ENCODE measurements at places on chromosomes 1 and 21.

- no peak for DNase-seq
Measured at GRCh38 chr1:246068619-246069509, 438.2 kb downstream of the SMYD3 start.

DNA sequence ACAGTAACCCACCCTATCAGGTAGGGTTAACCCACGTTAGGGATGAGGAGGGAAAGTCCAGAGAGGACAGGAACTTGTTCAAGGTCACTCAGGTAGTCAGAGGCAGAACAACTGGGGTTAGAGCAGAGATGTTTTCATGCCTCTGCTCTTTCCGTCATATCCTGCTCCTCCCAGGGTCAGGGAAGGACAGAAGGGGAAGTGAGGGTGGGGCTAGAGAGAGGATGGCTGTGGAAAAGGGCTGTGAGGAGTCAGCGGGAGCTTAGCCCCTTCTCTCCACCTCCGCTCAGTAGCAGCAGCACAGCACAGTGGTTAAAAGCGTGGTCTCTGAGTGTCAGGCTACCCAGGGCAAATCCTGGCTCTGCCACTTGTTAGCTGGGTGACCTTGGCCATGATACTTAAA is 36.5 kb downstream of the DDX20 start:
- DNase-seq = no peak

DNA sequence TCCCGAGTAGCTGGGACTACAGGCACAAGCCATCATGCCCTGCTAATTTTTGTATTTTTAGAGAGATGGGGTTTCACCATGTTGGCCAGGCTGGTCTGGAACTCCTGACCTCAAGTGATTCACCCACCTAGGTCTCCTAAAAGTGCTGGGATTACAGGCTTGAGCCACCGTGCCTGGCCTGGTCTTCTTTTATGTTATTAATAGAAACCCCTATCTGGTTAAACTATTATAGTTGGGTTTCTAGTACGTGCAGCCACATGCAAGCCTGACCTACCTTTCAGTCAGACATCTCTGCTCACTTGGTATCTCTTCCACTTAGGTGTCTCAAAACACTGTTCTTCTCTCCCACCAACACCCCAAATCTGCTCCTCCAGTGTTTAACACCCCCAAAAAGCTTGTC is 34.4 kb downstream of the PSEN2 start:
- no peak for DNase-seq

- DNase-seq = no peak
Measured at GRCh38 chr1:228992907-228993535, 257.7 kb downstream of the RHOU start.

DNA sequence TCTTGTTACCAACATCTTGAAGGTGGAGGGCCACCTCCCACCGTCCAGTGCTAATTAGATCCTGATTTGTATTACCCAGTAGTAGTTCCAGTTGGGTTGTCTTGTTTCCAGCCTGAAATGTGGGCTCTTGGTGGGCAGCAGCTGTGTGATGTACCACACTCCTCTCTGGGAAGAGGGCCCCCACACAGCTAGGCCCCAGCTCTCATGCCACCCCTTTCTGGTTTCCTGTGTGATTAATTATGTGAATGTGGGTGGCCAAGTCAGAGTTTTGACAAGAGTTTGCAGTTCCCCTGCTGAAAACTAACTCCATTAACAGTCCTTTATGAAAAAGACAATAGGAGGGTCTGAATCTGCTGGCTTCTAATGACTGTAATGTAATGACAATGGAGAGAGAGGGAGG is 3.8 kb downstream of the HMGB4 start:
- DNase-seq = no peak

DNA sequence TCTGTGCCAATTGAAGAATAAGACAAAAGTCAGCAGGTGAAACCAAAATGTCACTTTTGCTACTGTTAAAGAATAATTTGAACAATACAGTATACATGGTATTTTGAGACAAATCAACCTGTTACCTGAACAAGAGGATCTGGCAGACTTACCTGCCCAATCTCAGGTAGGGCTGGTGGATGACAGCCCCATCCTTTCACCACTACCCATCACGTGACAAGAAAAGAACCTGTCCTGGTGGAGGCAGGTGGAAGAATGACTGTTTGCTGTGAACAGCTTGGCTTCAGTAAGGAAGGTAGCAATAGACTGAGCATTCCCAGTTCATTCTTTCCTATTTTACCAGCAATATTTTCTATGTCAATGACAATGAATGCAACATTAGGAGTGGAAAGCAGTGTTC is 349.6 kb downstream of the GPATCH2 start:
- no peak for DNase-seq

GRCh38 chr1:77273891-77274290 is 7.9 kb upstream of the AK5 start:
- DNase-seq = no peak

- DNase-seq = peak; percentile 9
Measured at GRCh38 chr1:200042552-200043335, 15.2 kb downstream of the NR5A2 start.

GRCh38 chr21:44372616-44373015 is 19.2 kb downstream of the TRPM2 start:
- no peak for DNase-seq

DNA sequence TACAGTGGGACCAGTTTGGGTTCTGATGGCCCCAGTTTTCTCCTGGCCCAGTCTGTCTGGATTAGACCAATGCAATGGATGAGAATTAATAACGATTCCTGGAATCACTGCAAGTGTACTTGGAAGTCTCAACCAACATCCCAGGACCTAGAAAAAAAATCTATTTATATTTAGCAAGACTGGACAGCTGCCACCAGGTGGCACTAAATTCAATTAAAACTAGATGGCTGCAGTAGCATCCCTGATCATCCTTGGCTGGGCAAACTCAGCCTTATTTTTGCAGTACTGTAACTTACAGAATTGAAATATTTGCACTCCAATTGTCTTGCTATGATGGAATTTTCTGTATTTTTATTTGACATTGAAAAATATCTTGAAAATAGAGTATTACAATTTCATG is 165.7 kb downstream of the NCAM2 start:
- peak; percentile 18 for DNase-seq

GRCh38 chr1:233843525-233844204 is 60.8 kb upstream of the SLC35F3 start:
- no peak for DNase-seq

DNA sequence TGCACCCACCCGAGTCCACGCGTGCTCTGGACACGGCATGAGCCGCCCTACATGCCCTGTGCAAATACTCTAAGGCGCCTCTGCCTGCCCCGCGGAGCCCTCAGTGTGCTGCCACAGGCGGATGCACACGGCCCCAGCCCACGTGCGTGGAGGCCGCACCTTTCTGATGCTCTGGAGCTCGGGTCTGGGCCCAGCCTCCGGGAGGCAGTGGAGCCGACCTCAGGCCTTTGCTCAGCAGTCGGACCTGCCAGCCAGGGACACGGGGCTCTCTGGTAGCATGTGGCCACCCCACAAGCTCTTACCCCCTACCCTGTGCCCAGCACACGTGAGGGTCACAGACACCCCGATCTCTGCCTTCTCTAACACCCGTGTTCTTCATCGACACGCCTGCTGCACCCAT is 2.1 kb downstream of the TMEM240 start:
- no peak for DNase-seq

DNA sequence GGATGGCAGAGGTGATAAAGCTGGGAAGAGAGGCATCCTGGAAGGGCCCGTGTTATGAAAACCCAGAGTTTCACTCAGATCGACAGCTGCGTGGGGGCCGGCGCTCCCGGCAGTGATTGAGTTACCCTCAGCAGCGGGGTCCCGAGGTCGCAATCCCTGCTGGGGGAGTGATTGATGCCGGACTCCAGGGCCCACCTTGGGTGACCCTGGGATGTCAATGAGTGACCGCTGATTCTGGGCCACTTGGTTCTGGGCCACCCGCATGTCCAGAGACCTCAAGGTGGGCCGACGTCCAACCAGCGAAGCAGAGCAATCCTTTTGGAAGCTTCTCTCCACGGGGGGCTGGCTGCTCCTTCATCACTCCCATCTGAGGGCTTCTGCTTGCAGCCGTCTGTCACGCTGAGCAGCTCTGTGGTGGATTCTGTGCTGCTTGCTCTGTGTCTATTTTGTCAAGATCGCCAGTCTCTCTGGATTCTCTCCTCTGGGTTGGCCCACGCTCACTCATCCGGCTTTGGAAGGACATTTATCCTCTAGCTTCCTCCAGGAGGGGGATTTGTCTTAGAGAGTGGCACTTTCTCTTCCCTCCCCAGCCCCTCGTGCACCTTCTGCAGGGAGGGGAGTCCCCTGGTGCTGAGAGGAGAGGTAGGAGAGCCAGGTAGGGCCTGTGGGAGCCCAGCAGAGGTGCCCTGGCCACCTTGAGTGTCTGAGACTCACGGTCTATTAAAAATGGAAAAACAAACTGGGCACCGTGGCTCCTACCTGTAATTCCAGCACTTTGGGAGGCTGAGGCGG is 110.9 kb upstream of the C1orf174 start:
- DNase-seq = no peak

DNA sequence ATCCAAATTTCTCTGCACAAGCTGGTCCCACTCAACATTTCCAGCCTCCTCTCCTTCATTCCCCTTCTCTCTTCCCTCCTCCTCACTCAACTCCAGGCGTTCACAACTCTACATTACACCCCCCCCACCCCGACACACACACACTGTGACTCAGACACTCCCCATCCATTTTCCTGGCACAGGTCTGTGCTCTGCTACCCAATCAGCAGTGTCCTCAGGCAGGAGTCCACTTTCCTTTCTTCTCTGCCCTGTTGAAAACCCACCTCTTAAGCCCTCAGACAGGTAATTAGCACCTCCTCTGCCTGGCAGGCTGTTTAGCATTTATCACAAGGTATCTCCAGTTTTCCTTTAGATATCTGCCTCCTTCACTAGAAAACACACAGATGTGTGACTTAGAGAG is 8.8 kb upstream of the LMX1A start:
- DNase-seq = no peak

- DNase-seq = peak; percentile 23
Measured at GRCh38 chr1:214551436-214552173, at the start of gene PTPN14. Gene PTPN14, minus strand, starts transcription at chr1:214551602. Its CDS starts 86,799 bp downstream, at chr1:214464803.

GRCh38 chr21:28294051-28294450 is 698.6 kb downstream of the LTN1 start:
- DNase-seq = no peak

GRCh38 chr1:207097871-207098324 is 6.1 kb upstream of the C4BPA start:
- peak; percentile 24 for DNase-seq

GRCh38 chr1:40625076-40625475 is 40.4 kb downstream of the RIMS3 start:
- peak; percentile 33 for DNase-seq

DNA sequence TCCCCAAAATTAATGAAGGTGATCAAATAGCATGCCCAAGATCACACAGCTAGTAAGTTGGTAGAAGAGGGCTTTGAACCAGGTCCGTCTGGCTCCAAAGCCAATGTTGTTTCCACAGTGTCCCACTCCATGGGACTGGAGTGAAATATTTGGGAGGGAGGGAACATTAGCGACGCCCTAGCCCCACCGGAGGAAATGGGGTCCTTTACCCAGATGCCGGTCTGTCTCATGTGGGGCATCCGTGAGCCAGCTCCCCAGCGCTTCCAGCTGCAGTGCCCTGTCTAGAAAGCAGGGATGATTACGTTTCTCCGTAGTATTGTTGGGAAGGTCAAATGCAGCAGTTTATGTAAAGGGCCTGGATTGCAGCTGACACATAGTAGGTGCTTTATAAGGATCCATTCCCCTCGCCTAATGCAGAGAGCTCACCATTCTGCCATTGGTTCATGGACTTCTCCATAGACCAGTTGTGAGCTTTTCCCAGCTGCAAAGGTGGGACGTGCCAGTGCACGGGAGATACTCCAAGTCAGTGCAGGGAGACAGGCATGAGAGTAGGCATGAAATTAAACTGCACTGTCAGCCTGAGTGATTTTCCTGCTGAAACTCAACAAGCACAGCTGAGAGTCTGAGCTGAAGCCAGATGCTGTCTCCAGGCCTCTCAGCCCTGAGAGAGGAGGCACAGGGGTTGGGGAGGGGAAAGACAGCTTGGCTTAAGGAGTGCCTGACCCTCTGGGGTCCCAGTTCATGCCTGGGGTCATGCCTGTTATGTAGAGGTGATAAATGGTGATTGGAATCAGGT is 24.7 kb downstream of the QSOX1 start:
- no peak for DNase-seq

- no peak for DNase-seq
Measured at GRCh38 chr1:171754353-171754705, 12.5 kb upstream of the VAMP4 start.

DNA sequence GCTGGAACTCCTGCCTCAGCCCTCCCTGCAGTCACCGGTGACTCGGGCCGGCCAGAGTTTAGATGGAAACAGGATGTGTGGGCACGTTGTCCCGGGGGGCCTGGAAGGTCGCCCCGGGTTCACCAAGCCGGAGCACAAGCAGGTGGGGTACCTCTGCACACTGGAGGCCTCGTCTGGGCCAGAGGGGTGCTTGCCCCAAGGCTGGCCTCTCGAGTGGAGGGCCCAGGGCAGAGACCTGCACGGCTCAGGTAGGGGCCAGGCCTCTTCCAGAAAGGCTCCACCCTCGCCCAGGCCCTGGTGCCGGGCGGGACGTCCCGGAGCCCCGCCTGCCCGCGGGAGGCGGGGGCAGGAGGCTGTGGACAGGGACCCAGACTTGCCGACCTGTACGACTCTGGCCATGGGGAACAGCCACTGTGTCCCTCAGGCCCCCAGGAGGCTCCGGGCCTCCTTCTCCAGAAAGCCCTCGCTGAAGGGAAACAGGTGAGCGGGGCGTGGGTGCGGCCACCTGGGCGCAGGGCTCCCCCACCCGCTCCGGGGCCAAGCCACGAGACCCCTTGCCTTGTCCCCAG is at the start of gene PLEKHN1:
Gene PLEKHN1, plus strand, starts transcription at position 348 of the 569 bp plus-strand sequence. Its CDS starts 50 bp downstream, at position 398.
- DNase-seq = peak; percentile 58

DNA sequence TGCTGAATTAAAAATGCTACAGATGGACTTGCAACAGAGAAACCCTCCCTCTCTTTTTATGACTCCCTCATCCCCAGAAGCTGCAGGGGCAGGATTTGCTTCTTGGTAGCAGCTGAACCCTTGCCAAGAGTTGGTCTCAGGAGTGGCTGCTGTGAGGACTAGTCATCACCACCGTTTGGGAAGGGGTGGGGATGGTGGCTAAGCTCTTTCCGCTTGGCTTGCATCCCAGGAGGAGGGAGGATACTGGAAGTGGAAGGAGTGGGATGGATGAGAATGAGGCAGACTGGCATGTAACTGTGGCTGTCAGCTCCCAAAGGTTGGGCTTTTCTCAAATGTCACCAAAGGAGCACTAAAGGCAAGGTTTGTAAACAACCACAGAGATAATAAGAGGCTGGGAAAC is 50.8 kb upstream of the COL24A1 start:
- no peak for DNase-seq

- DNase-seq = no peak
Measured at GRCh38 chr1:186849271-186849671, 20.5 kb downstream of the PLA2G4A start.

GRCh38 chr1:223066415-223066814 is 76.6 kb downstream of the TLR5 start:
- no peak for DNase-seq

- no peak for DNase-seq
Measured at GRCh38 chr1:160004001-160004400, 27.8 kb downstream of the PIGM start.
